Activated CD4-positive, alpha-beta T cell treated with anti-CD3 and anti-CD28 coated beads for 4 hours (primary cell): ENCODE measurements at places on chromosomes 2 and 18.

DNA sequence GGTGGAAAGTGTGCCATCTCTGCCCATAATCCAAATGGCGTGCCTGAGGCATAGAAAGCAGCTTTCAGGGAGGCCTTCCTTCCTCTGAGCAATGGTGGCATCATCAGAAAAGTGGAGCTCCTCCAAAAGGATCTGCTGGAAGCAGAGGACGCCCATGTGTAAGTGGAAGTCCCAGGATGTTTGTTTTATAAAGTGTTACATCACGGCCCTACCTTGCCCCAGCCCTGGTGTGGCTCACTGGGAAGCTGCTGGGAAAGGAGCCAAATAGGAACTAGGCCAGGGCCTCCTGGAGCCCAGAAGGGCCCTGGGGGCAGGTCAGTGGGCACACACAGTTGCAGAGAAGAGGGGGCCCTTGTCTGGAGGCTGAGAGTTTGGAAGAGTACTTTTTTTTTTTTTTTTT lies 4.2 kb upstream of the ODC1 start:
- no peak for DNase-seq

- no peak for DNase-seq
Observed at GRCh38 chr18:35642802-35643201, 61.3 kb downstream of the GALNT1 start.

DNA sequence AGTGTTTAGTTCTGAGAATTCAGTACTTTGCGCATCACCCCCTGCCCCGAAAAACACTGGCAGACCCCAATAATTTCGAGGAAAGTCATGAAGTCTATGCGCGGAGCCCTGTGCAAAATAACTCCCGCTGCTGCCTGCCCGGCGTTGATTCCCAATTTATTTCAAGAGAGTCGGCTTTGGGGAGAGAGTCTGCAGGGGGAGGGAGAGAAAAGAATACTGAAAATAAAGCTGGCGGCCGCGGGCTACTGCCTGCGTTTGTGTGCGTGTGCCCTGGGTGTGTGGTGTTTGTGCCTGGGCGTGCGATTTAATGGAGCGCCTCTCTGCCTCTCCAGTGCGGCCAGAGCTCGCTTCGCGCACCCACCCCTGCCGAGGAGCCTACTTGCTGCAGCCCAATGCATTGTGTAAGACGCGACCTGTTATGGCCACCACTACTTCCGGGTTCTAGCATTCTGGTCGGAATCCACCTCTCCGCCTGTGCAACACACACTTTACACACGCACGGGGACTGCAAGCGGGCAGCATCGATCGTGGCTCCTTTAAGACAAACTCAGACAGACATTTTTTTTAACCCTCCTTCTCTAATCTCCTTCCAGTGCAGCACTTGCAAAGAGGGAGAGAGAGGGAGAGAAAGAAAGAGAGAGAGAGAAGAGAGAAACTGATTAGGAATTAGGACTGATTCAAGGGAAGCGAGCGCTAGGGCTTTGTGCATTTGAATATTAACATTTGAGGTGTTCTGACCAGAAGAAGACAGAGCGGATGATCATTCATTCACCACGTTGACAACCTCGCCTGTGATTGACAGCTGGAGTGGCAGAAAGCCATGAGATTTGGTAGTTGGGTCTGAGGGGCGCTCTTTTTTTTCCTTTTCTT lies at the start of gene MEIS1:
Gene MEIS1 (plus strand): TSS at position 447 of the 870 bp plus-strand sequence. CDS start 732 bp downstream, outside the sequence.
- DNase-seq = no peak

DNA sequence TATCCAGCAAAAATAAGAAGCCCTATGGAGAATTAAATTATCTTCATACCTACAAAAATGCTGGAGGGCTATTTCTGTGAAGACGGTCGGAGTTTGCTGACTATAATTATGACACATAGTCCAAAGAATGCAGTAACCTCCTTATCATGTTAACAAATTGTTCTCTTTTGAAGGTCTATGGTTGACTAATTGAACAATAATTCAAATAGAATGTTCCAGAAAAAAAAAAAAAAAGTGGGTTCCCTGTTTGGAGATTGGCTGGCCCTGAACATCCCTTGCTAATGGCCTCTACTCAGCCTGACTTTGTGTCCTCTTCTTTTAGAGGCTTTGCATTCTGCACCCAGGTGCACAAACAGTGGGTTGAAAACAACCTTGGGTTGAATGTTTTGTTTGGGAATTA lies 82.8 kb upstream of the CCBE1 start:
- no peak for DNase-seq

- DNase-seq = no peak
Observed at GRCh38 chr2:205403244-205403825, 279.0 kb upstream of the NRP2 start.

GRCh38 chr2:173350383-173350782 lies 4.3 kb upstream of the CDCA7 start:
- no peak for DNase-seq

DNA sequence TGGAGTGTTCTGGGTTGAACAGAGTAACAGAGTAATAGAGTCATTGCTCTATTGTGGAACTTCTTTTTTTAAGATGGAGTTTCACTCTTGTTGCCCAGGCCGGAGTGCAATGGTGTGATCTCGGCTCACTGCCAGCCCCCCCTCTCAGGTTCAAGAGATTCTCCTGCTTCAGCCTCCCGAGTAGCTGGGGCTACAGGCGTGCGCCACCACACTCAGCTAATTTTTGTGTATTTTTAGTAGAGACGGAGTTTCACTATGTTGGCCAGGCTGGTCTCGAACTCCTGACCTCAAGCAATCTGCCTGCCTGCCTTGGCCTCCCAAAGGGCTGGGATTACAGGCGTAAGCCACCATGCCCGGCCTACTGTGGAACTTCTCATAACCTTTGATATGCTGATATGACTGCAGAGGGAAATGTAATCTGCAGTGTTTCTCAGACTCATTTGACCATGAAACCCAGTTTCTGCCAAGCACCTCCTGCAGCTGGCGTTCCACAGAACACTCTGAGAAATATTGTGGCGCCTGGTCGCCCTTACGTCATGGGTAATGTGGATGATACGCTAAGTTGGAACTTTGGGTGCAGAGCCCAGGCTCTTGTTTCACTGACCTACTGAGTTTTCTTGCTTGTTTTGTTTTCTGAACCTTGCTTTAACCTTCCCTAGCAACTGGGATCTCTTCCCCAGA lies 213.8 kb downstream of the BCL2 start:
- no peak for DNase-seq

DNA sequence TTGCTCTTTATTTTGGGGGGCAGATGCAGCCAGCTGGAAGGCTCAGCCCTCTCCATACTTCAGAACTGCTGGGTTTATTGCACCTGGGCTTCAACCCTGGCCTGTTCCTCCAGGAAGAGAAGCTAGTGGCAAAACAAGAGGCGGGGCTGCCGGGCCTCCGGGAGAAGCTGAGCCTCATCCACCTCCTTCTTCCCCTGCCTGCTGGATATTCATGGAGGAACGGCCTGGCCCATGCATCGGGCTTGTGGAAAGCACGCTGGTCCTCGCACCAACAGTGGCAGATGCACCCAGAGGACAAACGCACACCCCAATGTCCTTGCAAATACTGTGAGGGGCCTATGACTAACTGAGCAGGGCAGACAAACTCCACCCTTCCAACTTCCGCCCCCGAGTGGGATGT lies 30.6 kb downstream of the FAM178B start:
- no peak for DNase-seq

GRCh38 chr2:176092270-176093144 lies at the start of gene HOXD13:
TSS of gene HOXD13 (plus strand) at chr2:176092721. CDS start at chr2:176092891, 170 bp downstream.
- no peak for DNase-seq

DNA sequence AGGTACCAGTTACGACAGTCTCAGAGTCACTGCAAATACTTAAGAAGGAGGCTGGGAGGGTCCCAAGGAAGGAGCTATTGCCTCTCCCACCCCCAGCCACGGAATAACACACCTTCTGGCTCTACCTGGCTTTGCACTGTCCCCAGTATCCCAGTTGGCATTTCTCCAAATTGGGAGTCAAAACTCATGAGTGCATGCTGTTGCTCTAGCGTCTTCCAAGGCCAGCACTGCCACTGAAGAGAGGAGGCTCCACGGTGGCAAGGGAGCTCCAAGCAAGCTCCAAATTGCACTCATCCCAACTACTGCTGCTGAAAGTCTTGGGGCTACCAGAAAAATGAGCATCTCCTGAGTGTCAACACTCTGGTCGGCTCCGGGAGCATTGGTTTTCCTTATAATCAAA lies 1.6 kb downstream of the SCTR start:
- no peak for DNase-seq

GRCh38 chr2:145383961-145384360 lies 864.0 kb upstream of the ZEB2 start:
- DNase-seq = no peak

DNA sequence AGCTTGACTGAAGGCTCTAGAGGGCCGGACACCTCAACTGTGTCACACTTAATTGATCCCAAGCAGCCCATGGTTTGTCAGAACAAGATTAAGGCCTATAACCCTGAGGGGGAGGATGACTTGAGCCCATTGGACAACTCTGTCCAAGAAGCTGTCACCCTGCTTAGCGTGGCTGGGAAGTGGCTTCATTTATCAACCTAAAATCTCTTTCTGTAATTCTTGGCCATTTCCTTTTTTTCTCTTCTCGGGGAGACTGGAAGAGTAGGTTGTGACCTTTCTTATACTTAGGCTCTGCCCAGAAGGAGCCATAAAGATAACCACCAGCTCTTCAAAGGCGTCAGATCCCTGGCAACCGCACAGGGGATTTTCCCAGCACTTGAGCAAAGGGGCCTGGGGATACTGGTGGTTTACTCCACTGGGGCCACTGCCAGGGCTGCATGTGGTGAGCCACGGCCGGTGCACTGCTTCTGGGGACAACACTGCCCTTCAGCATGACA lies 265.5 kb downstream of the CYRIA start:
- no peak for DNase-seq

GRCh38 chr18:28365411-28365831 lies 188.5 kb upstream of the CDH2 start:
- no peak for DNase-seq

DNA sequence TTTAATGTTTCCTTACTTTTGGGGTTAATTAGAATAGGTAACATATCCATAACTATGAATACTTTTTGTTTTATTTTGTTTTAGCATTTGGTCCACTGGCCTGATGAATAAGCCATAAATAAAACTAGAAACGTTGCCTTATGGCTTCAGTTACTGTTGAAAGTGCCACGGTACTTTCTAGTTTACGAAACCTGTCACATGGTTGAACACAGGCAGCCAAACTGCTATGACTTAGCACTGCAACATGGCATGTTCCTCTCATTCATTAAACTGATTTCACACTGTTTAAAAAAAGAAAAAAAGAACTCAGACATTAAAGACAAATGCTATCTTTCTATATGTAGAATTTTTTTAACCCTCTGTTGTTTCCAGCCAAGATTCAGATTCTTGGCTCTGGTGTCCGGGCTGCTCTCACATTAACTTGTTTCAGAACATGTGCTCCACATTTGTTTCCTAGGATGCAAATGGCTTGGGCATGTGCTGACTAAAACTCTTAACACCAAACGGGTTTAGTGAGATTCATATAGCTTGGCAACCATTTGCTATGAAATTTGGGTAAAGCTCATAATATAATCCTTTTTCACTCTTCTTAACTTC lies 323.9 kb upstream of the RND3 start:
- no peak for DNase-seq

GRCh38 chr2:22355816-22356433 lies 1029.1 kb upstream of the KLHL29 start:
- peak; percentile 14 for DNase-seq

- DNase-seq = no peak
Observed at GRCh38 chr2:47778698-47779425, 4.1 kb upstream of the MSH6 start.

- no peak for DNase-seq
Observed at GRCh38 chr2:220226076-220226475, 598.6 kb downstream of the SLC4A3 start.

- no peak for DNase-seq
Observed at GRCh38 chr2:210913461-210913860, 357.1 kb downstream of the CPS1 start.

GRCh38 chr2:203948733-203949132 lies 12.2 kb downstream of the ICOS start:
- no peak for DNase-seq

- no peak for DNase-seq
Observed at GRCh38 chr2:40879305-40879704, 427.4 kb upstream of the SLC8A1 start.

DNA sequence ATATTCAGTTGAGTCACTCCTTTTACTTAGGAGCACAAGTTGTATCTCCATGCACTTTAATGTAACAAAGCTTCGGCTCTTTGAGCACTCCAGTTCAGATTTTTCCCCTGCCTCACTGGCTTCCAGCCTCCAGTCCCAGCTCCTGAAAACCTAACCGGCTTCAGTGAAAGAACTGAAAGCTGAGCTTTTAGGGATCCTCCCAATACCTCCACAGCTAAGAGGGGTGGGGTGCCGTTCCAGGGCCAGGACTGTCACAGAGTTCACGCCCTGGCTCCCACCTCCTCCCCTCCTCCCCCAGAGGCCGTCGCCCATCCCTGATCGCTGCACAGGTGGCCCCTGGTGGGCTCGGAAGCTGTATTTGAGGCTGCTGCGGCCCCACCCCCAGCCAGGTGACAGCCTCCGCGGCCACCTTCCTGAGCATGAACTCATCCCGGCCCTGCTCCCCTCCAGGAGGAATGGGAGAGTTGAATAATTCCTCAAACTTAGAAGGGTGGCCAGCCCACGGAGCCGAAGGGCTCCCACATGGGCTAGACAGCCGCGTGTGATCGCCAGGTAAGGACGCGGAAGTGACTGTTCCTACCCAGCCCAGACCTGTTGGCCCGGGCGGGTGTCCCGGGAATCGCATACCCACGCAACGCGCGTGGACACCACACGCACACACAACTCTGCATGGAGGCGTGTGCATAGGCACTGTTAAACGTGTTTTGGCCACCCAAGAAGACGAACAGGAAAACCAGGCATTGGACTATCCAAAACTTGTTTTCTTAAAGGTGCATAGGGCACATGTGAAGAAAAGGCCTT lies 1.8 kb downstream of the MYO5B start:
- DNase-seq = no peak

DNA sequence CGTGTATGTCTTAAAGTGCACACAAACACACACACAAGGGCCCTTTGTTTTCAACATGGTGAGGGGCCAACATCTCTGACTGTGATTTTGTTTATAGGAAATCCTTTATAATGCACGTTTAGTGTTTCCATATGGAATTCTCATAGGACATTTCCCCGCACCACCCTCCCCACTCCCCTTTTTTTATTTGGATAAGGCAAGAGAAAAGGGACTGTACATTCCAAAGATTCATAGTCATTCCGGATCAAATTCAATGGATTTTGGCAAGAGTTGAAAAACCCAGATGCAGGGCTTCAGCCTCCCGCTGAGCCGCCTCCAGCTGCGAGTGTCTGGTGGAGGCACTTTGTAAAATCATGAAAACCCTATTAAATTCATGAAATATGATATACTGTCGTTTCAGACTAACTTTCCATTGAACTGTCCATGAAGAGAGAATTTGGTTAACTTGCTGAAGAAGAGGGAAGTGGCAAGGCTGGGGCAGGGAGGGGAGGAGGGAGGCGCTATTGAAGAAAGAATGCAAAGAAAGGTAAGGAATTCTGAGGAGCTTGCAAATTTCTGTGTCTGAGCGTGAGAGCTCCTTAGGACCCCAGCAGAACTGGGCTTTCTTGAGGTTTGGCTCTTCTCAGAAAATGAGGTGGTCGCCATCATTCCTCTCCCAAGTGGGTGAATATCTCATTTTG lies 25.8 kb upstream of the SLC14A2 start:
- no peak for DNase-seq

- no peak for DNase-seq
Observed at GRCh38 chr2:69171897-69172525, 159.0 kb downstream of the ANTXR1 start.
